ENCODE measurements at places on chromosomes 16 and 17.

- no peak for DNase-seq
Observed at GRCh38 chr16:6527646-6528045, 805.0 kb upstream of the RBFOX1 start.

DNA sequence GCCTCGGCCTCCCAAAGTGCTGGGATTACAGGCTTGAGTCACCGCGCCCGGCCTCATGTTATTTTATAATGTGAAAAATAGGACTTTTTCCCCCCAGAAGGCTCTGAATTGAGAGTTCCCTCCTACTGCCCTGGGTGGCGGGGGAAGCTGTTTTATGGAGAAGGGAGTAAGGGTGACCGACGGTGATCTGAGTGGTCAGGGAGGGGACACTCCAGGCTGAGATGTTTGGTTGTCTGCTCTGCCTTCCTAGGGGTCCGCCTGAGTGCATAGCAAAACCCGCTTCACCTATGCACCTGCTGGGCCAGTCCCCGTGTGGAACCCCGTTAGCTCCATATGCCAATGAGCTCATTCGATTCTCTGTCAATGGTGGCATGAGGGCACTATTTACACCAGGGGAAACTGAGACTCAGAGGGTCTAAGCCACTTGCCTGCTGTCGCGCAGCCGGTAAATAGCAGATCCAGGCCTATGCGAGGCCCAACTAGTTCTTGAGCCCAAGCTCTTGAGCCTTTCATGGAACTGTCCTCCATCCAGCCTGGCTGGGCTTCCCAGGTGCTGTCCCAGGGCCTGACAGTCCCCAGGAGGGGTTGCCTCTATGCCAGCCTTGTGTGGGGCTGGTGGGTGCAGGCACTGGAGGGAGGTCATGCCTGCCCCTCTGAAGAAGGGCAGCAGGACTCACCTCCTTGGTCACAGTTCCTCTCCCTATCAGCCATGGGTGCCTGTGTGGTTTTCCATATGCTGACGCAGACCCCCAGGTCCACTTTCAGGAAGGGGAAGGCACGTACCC lies 1.7 kb upstream of the GJD3 start:
- DNase-seq: no peak

- no peak for DNase-seq
Observed at GRCh38 chr17:55120651-55121050, 144.1 kb upstream of the HLF start.

DNA sequence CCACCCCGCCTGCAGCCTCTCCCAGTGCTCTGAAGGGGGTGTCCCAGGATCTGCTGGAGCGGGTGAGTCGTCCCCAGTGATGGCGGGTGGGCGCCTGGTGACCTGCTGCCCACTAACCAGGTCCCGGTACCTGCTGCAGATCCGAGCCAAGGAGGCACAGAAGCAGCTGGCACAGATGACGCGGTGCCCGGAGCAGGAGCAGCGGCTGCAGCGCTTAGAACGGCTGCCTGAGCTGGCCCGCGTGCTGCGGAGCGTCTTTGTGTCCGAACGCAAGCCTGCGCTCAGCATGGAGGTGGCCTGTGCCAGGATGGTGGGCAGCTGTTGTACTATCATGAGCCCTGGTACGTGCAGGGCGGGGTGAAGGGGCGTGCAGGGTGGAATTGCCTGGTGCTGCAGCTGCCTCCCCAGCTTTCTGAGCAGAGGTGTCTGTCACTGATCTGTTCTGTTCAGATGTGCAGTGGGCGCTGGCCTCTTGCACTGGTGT lies 3.6 kb downstream of the CDT1 start:
- DNase-seq: no peak

GRCh38 chr16:7339700-7340099 lies 7.1 kb downstream of the RBFOX1 start:
- DNase-seq: no peak

DNA sequence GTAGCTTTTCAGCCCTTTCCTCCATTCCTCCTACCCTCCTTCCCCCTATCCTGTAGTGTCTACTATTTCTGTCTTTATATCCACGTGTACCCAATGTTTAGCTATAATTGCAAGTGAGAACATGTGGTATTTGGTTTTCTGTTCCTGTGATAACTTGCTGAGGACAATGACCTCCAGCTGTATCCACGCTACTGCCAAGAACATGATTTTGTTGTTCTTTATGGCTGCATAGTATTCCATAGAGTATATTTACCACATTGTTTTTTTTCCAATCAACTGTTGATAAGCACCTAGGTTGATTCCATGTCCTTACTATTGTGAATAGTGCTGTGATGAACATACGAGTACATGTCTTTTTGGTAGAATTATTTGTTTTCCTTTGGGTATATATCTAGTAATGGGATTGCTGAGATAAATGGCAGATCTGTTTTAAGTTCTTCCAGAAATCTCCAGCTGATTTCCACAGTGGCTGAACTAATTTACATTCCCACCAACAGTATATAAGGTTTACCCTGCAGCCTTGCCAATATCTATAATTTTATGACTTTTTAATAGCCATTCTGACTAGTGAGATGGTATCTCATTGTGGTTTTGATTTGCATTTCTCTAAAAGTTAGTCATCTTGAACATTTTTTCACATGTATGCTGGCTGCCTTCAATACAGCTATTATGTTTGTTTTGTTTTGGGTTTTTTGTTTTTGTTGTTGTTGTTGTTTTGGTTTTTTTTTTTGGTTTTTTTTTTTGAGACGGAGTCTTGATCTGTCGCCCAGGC lies 10.9 kb upstream of the COPRS start:
- DNase-seq: no peak

GRCh38 chr16:1073566-1074378 lies 1.2 kb downstream of the SSTR5 start:
- no peak for DNase-seq

DNA sequence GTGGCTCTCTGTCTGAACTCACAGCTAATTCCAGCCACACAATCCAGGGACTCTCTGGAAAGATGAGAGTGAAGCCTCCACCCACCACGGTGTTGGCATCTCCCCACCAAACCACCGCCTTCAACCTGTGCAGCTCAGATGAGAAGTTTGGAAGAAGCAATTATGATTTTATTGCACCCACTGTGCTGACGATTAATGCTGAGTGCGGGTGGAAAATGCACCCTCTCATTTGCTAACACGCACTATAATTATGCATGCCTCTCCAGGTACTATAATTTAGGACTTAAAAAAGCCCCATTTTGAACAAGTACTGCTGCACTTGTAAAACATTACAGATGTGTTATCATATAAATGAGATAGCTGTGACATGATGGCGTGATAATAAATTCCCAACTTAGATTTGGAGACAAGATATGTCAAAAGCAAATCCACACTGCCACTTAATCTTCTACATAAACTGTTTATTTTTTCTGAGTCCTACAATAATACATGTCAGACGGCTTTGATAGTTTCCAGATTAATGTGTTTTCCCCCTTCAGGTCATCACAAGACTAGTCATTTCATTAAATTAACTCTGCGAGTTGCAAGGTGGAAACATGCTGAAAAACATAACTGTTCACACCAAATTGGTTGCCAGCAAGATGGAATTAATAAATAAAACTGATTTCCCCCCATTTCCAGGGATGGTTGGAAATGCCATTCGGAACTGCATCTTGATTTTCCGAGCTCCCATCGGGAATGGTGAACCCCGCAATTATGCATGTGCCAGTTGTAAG lies 466.5 kb upstream of the MAF start:
- no peak for DNase-seq

- DNase-seq: no peak
Observed at GRCh38 chr17:37039269-37039668, 90.5 kb downstream of the AATF start.

- DNase-seq: no peak
Observed at GRCh38 chr17:43577664-43578403, 31.7 kb upstream of the ETV4 start.

- no peak for DNase-seq
Observed at GRCh38 chr16:68470461-68471150, 22.3 kb upstream of the SMPD3 start.

DNA sequence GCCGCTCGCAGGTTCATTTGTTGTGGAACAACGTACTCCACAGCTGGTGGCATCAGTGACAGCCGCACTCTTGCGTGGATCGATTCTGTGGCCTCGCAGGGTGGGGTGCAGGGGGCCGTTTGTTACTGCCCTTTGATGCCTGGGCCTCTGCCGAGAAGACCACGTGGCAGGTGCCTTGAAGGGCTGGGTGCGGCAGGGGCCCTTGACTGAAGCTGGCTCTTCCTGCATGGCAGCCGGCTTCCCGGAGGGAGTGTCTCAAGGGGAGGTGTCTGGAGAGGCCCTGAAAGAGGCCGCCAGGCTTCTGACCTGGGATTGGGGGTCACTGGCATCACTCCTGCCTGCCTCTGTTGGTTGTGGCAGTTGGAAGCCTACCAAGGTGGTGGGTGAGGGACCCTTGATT lies 43.8 kb downstream of the TBCD start:
- DNase-seq: no peak

DNA sequence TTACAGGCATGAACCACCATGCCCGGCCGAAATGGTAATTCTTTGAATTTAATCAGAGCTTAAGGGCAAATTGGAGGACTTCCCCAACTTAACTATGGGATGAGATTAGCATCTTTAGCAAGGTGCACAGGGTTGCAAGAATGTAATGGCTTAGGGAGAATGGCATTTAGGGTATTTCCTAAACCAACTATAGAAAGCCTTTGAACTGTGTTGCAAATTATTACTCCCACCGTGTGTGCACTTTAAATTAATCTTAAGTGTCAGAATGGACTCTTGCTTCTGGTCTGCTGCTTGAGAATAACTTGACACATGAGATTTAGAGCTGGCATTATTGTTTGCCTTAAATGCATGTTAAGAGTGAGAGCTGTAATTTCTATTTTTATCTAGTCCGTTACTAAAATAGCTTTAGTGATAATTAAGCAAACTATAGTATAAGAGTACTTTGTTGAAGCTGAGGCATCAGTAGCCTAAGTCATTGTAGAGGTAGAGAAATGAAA lies 59.8 kb downstream of the TUBD1 start:
- DNase-seq: no peak

GRCh38 chr17:6755731-6756184 lies at the start of gene XAF1:
TSS of gene XAF1 (plus strand) at chr17:6756046. CDS start at chr17:6756079, 33 bp downstream.
- DNase-seq: no peak

GRCh38 chr17:72760368-72760767 lies 332.1 kb downstream of the SLC39A11 start:
- no peak for DNase-seq

DNA sequence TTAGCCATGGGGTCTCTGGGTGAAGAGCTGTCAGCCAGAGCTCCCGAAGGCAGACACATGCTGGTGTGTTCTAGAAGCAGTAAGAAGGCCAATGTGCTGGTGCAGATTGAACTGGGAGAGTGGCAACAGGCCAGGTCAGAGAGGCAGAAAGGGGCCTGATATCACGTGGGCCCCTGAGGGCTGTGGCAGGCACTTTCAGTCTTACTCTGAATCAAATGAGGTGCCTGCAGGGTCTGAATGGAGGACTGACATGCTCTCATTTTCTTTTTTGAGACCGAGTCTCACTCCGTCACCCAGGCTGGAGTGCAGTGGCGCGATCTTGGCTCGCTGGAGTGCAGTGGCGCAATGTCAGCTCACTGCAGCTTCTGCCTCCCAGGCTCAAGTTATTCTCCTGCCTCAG lies 293.8 kb downstream of the ABCC12 start:
- DNase-seq: no peak

- no peak for DNase-seq
Observed at GRCh38 chr17:14575471-14575953, 274.6 kb downstream of the HS3ST3B1 start.

- DNase-seq: peak; percentile 76
Observed at GRCh38 chr17:78993241-78993956, 13.7 kb upstream of the LGALS3BP start.

GRCh38 chr17:77516902-77517301 lies 376.1 kb downstream of the SEC14L1 start:
- DNase-seq: no peak

DNA sequence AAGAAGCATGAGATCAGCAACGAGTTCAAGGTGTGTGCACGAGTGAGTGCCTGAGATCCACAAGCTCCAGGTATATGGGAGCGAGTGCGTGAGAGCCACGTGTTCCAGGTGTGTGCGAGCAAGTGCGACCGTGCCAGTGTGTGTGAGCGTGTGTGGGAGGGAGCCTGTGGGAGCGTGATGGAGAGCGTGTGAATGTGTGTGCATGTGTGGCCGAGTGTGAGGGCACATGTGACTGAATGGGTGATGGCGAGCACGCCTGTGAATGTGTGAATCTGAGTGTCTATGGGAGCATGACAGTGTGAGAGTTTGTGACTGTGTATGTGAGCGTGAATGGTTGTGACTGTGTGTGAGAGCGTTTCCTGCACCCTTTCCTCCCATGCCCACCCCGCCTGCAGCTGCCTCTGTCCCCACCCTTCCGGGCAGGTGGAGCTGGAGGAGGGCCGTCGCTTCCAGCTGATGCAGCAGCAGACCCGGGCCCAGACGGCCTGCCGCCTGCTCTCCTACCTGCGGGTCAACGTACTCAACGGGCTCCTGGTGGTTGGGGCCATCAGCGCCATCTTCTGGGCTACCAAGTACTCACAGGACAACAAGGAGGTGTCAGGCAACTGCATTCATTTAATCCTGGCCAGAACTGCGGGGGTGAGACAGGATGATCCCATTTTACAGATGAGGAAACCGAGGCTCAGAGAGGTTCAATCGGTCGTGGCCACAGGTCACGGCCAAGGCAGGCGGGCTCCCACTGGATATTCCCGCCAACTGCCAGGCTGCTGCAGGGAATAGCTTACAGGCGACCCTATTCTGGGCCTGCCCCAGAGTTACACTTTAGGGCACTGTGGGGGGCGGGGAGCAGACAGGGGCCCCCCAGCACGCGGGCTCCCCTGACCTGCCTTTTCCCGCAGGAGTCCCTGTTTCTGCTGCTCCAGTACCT lies 3.7 kb downstream of the TMC8 start:
- peak; percentile 69 for DNase-seq

DNA sequence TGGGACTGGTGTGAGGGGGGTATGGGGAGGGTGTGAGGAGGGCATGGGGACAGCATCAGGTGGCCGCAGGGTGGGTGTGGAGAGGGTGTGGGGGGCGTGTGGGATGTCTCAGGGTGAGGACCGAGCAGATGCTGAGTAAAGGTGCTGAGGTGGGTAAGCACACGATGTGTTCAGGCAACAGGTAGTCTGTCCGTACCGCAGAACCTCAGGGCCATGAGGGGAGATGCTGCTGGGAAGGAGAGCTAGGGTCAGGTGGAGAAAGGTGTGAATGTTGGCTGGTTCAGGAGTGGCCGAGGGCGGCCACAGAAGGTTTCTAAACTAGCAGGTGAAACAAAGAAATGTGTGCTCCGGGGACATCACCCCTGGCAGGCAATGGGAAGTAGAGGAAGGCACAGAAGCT lies 80.0 kb upstream of the CDH5 start:
- DNase-seq: no peak

- no peak for DNase-seq
Observed at GRCh38 chr16:13421726-13422125, 498.2 kb upstream of the ERCC4 start.

GRCh38 chr16:85390511-85391174 lies 222.5 kb upstream of the GSE1 start:
- DNase-seq: peak; percentile 3
